ENCODE measurements at places on chromosomes 5 and 9. TPM values are rescaled to one million over a fixed set of nuclear protein-coding genes. Genes with fewer than 3 reads are reported as not detected.

Gene PCDHAC1
- 1.9 TPM for total RNA-seq

Gene ITGA1
- 1.2 TPM for total RNA-seq

Gene PTGER4
- 0.94 TPM for total RNA-seq

Gene SLC27A6
- total RNA-seq: not detected

Gene SREK1
- total RNA-seq: 31.8 TPM

Gene TMEFF1
- 0.80 TPM for total RNA-seq

Gene CATSPER3
- total RNA-seq: 0.67 TPM

Gene CCNG1
- total RNA-seq: 64.1 TPM

Gene DCTN3
- total RNA-seq: 108 TPM

Gene IL7R
- total RNA-seq: 0.46 TPM

Gene RICTOR
- 11.4 TPM for total RNA-seq

Gene ACSL6
- total RNA-seq: not detected

Gene PCDHB5
- total RNA-seq: 1.8 TPM

Gene ELP1
- total RNA-seq: 18.5 TPM

Gene GABRA1
- total RNA-seq: not detected

Gene GPR21
- total RNA-seq: not detected

Gene DRD1
- 0.51 TPM for total RNA-seq

Gene TAS2R1
- not detected for total RNA-seq

Gene CCDC180
- 0.57 TPM for total RNA-seq

Gene EPB41L4A
- 1.2 TPM for total RNA-seq

Gene FOXD4L6
- total RNA-seq: not detected

Gene SYNPO
- total RNA-seq: 28.6 TPM

Gene SH3TC2
- 0.59 TPM for total RNA-seq

Gene INSL6
- total RNA-seq: not detected

Gene GALNT12
- 5.1 TPM for total RNA-seq

Gene SMIM23
- not detected for total RNA-seq

Gene HMGCR
- 29.3 TPM for total RNA-seq

Gene ECM2
- total RNA-seq: 0.21 TPM

Gene F2RL1
- total RNA-seq: 281 TPM

Gene ANKRD18A
- total RNA-seq: 4.9 TPM

Gene TNIP1
- total RNA-seq: 127 TPM

Gene ARL10
- 0.09 TPM for total RNA-seq

Gene CACNA1B
- total RNA-seq: 0.04 TPM

Gene ZFP2
- total RNA-seq: not detected

Gene SLC45A2
- total RNA-seq: not detected

Gene SPATA31E1
- not detected for total RNA-seq

Gene PRRX2
- 8.8 TPM for total RNA-seq

Gene ANKDD1B
- total RNA-seq: not detected

Gene HMMR
- 14.0 TPM for total RNA-seq

Gene ADGRV1
- total RNA-seq: 1.1 TPM

Gene CAMK4
- total RNA-seq: not detected

Gene ZDHHC11B
- 1.3 TPM for total RNA-seq

Gene ORM2
- not detected for total RNA-seq

Gene C9orf78
- total RNA-seq: 59.1 TPM

Gene RASEF
- 9.6 TPM for total RNA-seq

Gene KCNT1
- not detected for total RNA-seq

Gene SLC46A2
- total RNA-seq: not detected

Gene GPX8
- total RNA-seq: 38.0 TPM

Gene FAM221B
- total RNA-seq: not detected

Gene PCDHA3
- total RNA-seq: 1.2 TPM

Gene NMUR2
- 0.14 TPM for total RNA-seq

Gene GADD45G
- 0.42 TPM for total RNA-seq

Gene GTF3C5
- total RNA-seq: 68.8 TPM

Gene LPCAT1
- total RNA-seq: 142 TPM

Gene TMEM215
- total RNA-seq: not detected

Gene SMC2
- 28.6 TPM for total RNA-seq

Gene PCDHA9
- 0.04 TPM for total RNA-seq
